ENCODE measurements at places on chromosomes 4 and X.

DNA sequence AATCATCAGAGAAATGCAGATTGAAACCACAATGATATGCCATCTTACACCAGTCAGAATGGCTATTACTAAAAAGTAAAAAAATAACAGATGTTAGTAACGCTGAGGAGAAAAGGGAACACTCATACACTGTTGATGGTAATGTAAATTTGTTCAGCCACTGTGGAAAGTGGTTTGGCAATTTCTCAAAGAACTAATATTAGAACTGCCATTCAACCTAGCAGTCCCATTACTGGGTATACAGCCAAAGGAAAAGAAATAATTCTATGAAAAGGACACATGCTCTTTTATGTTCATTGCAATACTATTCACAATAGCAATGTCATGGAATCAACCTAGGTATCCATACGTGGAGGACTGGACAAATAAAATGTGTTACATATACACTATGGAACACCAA lies 566.3 kb downstream of the STPG2 start:
- no peak for DNase-seq

DNA sequence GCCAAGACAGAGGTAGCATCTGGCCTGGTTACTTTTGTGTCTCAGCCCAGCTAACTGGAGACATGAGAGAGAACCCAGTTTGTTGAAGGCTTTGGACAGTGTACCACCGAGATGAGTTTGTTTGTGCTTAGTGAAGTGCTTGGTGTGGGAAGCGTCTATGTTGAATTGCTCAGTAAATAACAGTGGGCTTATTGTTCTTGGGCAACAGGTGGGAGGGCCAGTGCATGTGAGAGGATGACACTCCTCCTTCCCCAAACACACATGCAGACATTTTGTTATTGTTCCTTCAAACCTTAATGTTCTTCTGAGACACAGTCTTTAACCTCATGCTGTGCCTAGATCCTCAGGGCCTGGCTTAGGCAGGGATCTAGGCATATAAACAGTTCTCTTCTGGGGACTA lies 39.7 kb downstream of the MSN start:
- DNase-seq, result no peak

DNA sequence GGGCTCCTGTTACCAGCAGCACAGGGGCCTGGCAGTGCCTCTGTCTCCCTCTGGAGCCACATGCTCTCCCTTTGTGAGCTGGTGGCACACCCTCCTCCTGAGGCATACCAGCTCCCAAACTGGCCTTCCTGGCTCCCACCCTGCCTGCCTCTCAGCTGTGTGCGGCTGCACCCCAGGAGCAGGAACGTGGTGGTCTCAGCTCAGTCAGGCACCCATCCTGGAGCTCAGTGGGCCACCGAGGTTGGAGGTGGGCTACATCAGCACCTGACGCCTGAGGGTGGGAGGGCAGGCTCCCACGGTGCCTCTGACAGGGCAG lies 85.9 kb upstream of the NKX1-1 start:
- no peak for DNase-seq

DNA sequence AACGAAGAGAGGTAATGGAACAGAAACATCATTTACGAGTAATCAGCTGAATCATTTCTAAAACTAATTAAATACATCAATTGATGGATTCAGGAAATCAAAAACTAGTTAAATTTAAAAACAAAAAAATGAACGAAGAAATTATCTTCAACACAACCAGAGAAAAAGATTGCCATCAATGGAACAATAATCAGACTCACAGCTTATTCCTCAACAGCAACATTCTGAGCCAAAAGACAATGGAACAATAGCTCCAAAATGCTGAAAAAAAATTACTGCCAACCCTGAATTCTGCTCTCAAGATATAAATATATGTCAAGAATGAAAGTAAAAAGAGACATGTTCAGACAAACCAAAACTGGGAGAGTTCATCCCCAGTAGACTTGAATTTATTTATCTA lies 65.5 kb upstream of the KLF3 start:
- no peak for DNase-seq

DNA sequence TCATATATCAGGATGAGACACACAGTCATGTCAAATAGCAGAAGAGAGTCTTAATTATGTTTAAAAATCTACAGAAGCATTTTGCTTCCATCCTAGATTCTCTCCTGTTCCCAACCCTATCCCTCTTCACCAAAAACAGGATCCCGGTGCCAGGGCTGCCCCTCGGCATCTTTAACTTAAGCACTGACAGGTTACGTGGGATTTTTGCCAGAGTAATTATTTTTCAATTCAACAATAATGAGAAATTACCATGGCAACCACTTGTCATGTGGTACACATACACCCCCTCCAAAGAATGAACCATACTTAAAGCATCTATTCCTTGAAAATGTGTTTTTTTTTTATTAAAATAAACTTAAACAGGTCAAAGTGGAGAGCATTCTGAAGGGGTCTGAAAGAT lies 130.6 kb downstream of the LDB2 start:
- no peak for DNase-seq

- DNase-seq, result peak; percentile 11
Measured at GRCh38 chr4:138916763-138917162, 98.8 kb upstream of the NOCT start.

GRCh38 chrX:112696481-112696880 lies 16.7 kb upstream of the LHFPL1 start:
- no peak for DNase-seq

- no peak for DNase-seq
Measured at GRCh38 chr4:57580710-57581599, 470.8 kb upstream of the IGFBP7 start.

DNA sequence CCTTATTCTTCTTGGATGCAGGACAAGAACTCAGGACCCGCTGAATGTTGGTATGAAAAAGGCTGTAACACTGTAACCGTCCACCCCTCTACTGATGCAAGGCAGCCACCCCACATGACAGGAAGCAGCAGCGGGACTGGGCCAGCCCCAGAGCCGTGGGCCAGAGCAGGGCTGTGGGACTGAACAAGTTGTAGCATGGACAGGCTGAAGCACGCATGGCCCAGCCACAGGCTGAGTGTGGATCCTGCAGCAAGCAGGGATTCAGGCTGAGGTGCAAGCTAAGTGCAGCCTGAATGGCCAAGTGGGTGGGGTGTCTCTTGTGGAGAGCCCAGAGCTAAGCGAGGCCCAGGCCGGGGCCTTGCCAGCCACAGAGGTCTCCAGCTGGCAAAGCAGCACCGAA lies 632.2 kb downstream of the SPOCK3 start:
- DNase-seq, result no peak

All from B cell (primary cell).